NCI-H748 treated with DMSO at 0.1 percent for 48 hours (cell line): ENCODE measurements at places on chromosomes 16 and 17.

GRCh38 chr16:55955424-55955823 lies 80.3 kb upstream of the CES5A start:
- no peak for DNase-seq

DNA sequence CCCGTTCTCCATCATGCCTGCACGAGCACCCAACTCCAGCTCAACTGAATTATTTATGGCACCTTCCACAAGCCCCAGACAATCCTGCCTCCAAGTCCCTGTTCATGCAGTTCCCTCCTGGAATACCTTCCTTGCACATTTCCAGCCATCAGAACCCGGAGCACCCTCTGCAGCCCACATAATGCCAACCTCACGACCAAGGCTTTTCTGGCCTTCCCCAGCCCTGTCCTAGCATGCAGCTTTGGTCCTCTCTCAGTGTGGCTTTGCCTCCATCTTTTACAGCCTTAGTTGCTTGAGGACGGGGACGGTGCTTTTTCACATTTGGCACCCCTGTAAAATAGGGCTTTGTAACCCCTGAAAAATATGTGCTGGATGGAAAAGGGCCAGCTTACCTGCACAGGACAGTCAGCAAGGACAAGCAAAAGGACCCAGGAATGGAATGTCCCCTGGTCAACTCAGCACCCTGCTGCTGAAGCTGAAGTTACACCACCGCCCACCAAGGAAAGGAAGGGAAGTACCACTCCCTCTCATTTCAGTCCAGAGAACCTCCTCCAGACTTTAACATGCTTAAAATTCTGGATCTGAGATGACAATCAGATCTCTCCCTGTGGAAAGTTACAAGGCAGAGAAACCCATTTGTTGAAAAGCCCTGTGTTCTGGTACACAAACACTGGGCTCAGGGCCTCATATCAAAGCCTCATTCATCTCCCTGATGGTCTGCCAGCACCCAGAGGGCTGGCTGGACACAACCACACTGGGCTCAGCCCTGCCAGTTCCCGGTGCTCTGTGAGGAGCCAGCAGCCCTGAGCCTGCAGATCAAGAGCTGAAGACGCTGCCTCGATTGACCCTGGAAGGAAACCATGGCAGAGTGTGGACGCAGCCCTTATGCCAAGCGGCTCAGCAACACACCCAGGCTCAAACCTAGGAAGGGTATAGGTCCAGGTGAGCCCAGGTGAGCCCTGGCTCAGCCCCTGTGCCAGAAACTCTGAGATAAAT lies 2.9 kb downstream of the SLC39A11 start:
- no peak for DNase-seq

- DNase-seq: no peak
Observed at GRCh38 chr17:69450131-69450530, 35.6 kb downstream of the MAP2K6 start.

- no peak for DNase-seq
Observed at GRCh38 chr17:53193044-53193443, 629.7 kb upstream of the KIF2B start.

DNA sequence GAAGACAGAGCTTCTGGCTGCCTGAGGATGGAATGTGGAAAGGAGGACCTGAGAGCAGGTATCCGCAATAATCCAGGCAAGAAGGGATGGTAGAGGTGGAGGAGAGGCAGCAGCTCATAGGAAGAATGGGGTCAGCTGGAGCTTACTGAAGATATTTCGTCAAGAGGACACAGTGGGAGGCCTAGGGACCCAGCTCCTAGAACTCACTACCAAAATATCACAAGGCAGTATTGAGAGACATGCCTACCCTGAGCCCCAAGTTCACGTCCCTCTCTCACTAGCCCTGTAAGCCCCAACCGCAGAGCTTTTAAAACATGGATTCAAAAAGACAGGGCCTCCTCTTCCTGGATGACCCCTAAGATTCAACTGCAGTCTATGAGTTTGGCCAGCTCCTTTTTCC lies 14.2 kb upstream of the CCL8 start:
- no peak for DNase-seq

GRCh38 chr16:81415751-81416150 lies 28.9 kb upstream of the CMIP start:
- DNase-seq: peak; percentile 4

GRCh38 chr17:59413014-59413766 lies 81.7 kb downstream of the YPEL2 start:
- DNase-seq: no peak

GRCh38 chr17:67056746-67057490 lies 12.6 kb downstream of the CACNG1 start:
- no peak for DNase-seq

- DNase-seq: no peak
Observed at GRCh38 chr16:69712277-69712676, 14.1 kb downstream of the NQO1 start.

DNA sequence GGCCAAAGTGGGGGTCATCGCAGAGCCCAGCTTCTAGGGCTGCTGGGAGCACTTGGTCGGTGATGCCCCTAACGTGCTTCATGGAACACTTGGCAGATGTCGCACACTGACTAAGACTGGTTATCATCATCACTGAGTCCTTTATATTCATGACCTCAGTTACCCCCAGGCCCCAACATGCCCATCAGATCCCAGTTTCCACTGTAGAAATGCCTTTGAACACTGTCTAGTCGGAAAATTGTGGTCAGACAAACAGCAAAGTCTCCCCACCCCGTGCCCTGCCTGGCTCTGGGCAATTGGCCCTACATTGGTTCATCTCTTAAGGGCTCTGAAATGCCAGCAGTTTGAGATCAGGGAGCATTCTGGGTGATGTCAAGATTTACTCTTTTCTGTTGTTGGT lies 51.3 kb downstream of the NKD1 start:
- DNase-seq: no peak

GRCh38 chr16:16915771-16916170 lies 536.8 kb downstream of the NPIPA7 start:
- DNase-seq: no peak

DNA sequence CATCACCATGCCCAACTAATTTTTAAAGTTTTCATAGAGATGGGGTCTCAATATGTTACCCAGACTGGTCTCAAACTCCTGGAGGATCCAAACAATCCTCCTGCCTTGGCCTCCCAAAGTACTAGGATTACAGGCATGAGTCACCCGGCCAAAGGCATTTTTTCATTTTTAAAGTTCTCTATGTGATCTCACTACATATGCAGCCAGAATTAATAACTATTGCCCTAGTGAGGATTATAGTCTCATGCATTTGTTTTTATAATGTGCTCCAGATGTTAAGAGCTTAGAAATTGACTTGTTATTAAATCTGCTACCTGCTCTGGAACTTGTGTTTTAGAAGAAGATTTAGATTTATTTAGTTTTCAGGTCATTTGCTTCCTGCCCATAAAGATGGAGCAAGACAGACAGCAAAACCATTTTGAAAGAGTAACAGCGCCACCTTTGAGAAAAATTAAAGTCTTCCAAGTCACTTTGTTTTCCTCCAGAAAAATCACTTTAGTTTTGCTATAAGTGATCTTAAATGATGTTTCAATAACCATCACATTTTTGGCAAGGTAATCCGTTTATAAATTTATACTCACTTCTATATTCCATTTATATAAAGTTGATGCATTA lies 79.5 kb downstream of the CA4 start:
- DNase-seq: no peak

GRCh38 chr16:74578433-74578832 lies 28.5 kb downstream of the GLG1 start:
- DNase-seq: no peak

DNA sequence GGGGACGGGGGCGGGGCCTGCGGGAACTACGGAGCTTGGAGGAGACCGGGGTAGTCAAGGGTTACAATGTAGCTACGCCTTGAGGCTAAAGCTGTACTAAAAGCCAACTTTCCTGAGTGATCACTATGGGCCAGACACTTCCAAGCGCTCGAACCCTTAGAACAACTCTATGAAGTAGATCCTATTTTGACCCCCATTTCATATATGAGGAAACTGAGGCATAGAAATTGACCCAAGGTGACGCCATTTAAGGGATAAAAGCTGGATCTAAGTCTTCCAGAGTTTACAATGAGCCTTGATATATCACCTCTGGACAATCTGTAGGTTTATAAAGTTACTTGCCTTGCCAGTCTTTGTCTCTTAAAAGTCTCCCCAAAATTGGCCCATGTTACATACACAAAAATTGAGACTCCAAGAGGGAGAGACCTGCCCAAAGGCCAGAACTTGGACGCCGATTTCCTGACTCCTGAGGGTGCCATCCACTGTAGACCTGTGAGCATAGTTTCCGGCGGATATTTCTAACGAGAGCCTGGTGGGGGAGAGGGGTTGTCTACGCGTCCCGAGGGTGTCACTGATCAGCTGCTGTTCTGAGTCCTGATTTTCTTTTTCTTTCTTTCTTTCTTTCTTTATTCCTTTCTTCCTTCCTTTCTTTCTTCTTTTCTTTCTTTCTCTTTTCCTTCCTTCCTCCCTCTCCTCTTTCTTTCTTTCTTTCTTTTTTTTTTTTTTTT lies 555 bp upstream of the NCBP3 start:
- no peak for DNase-seq

DNA sequence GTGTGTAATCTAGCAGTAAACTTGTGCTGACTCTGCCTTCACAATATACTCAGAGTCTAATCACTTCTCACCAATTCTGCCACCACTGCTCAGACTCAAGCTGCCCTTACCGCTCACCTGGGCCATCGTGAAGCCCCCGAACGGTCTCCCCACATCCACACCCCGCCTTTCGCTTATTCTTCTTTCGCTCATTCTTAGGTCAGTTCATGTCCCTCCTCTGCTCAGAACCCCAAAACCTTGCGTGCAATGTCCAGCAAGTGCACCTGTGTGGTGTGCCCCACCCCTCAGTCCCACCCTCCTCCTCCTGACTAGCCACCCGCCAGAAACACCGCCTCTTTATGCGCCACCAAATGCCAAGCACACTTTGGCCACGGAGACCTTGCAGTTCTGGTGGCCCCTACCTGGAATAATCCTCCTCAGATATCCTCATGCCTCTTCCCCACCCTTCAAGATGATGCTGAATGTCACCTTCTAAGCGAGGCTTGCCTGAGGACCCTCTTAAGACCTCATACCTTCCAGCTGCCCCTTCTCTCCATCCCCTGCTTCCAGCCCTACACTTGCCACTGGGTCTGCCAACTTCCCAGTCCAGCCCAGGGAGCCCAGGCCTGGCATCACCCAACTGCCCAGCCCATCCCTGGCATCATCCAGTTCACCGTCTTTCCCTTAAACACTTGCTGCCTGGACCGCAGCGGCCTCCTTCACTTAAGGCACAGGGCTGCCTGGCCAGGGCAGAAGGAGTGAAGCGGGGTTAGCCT lies 34.3 kb upstream of the RBFOX3 start:
- no peak for DNase-seq

- DNase-seq: no peak
Observed at GRCh38 chr17:36632916-36633771, 31.8 kb downstream of the MRM1 start.

- DNase-seq: no peak
Observed at GRCh38 chr17:9038380-9038779, 17.1 kb downstream of the NTN1 start.

DNA sequence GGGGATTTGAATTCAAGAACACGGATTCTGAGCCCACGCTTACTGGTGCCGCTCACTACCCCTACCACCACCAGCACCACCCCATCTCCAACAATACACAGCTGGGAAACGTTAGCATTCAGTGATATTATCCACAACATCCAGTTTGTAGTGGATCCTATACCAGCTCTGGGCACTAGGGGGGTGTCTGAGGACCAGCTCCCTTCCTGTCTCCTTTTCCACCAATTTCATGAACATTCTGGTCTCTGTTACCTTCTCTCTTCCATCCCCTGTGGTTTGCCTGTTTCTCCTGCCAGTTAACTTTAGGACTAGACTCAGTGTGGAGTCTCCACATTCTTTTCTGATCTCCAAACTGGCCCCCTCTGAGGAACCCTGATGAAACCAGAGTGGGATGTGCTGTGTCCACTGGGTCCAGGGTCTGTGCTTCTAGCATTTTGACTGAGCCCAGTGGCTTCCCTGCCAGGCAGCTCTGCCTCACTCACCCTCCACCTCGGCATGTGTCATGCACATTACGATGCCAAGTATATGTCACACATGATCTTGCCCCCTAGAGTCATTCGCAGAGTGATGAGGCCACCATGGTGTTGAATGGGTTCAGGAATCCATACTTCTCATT lies 187.0 kb upstream of the CDH13 start:
- no peak for DNase-seq

- DNase-seq: no peak
Observed at GRCh38 chr16:25951999-25952398, 260.2 kb downstream of the HS3ST4 start.

- no peak for DNase-seq
Observed at GRCh38 chr17:57862694-57863667, 13.1 kb upstream of the MRPS23 start.

- no peak for DNase-seq
Observed at GRCh38 chr17:35692512-35693210, 38.8 kb upstream of the RASL10B start.

DNA sequence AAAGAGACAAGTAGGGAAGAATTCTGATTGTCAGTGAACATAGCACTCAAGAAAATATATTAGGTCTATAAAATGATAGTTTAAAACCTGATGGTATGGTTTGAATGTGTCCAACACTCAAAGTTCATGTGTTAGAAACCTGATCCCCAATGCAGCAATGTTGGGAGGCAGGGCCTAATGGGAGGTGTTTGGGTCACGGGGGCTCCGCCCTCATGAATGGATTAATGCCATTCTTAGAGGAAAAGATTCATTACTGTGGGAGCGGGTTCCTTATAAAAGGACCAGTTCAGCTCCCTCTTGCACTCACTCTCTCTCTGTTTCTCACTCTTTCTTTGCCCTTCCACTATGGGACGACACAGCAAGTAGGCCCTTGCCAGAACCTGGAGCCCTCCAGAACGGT lies 41.5 kb upstream of the SLC47A1 start:
- no peak for DNase-seq
